CD8-positive, alpha-beta memory T cell (primary cell): ENCODE measurements at places on chromosomes 5 and 9.

GRCh38 chr5:156259618-156260017 is 67.3 kb upstream of the SGCD start:
- H3K4me1 ChIP-seq = no peaks in the 10 kb centered on the region
- H3K27ac ChIP-seq = no peak overlapping the region
- no peak overlapping the region for H3K4me3 ChIP-seq
- H3K36me3 ChIP-seq = no peaks in the 10 kb centered on the region

DNA sequence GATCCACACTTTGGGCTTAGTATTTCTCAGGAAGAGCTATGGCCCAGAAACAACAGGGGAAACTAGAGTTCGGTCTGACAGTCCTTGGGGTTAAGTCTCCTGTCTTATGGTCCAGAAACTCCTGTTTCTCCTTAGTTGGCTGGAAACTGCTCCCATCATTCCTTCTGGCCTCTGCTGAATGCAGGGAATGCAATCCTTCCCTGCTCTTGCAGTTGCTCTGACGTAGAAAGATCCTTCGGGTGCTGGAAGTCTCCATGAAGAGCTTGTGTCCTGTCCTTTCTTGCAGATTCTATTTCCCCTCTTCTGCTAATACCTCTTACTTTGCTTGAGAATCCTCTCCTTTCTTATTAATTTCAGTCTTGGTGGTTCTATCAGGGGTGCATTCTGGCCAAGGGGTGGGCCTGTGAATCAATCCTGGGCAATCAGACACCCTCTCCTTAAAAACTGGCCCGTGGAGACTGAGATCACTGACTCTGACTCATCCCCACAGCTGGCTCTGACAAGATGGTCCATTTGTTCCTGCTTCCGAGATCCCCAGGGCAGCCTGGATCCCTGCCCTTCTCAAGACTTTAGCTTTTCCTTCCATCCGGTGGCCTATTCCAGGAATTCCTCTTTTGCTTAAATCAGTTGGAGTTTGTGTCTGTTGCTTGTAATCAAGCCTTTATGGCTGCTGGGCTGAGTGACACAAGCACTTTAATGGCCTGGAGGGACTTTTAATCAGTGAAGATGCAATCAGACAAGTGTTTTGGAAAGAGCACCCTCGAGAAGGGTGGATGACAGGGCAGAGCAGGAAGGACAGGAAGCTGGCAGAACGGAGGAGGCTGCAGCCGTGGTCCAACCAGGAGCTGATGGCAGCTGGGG is 23.7 kb downstream of the PTGS1 start:
- H3K27ac ChIP-seq = no peak overlapping the region
- H3K4me1 ChIP-seq = no peaks in the 10 kb centered on the region

- no peak within 1 kb of the TSS for H3K27ac ChIP-seq
- no peaks in the 10 kb centered on the region for H3K36me3 ChIP-seq
- H3K4me1 ChIP-seq = no peaks in the 10 kb centered on the region
- peaks cover 8% of the 10 kb centered on the region for H3K27me3 ChIP-seq
- H3K4me3 ChIP-seq = no peak within 1 kb of the TSS
Measured at GRCh38 chr5:141430332-141431113, at the start of gene PCDHGA12. Gene PCDHGA12, plus strand, starts transcription at chr5:141430507. Its CDS starts 253 bp downstream, at chr5:141430760.

- H3K4me1 ChIP-seq = no peaks in the 10 kb centered on the region
- no peaks in the 10 kb centered on the region for H3K27me3 ChIP-seq
- no peak overlapping the region for H3K4me3 ChIP-seq
- H3K36me3 ChIP-seq = no peaks in the 10 kb centered on the region
Measured at GRCh38 chr5:10289991-10290390, 17.7 kb downstream of the CMBL start.

DNA sequence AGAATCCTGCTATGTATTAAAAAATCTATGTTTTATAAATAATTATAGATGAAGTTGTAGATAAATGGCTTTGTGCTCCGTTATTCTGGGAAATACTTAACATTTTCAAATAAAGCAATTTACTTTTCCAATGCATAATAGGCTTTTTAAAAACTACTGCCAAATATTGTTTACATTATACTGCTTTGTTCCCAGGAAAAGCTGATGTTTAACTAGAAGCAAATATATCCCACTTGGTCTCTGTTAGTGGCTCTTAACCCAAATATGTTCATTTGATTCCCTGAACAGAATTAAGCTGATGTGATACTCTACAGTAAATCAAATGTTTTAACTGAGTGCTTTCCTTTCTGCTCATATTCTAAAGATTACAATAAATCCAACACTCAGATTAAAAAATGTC is 326.3 kb downstream of the SLCO4C1 start:
- no peaks in the 10 kb centered on the region for H3K4me1 ChIP-seq
- H3K27ac ChIP-seq = no peak overlapping the region
- H3K36me3 ChIP-seq = no peaks in the 10 kb centered on the region
- no peak for DNase-seq

GRCh38 chr5:1785062-1785461 is 14.6 kb downstream of the MRPL36 start:
- no peak for DNase-seq
- H3K36me3 ChIP-seq = no peaks in the 10 kb centered on the region
- H3K4me3 ChIP-seq = no peak overlapping the region
- H3K4me1 ChIP-seq = no peaks in the 10 kb centered on the region
- H3K27me3 ChIP-seq = no peaks in the 10 kb centered on the region

- H3K36me3 ChIP-seq = no peaks in the 10 kb centered on the region
- no peak overlapping the region for H3K4me3 ChIP-seq
- H3K27me3 ChIP-seq = no peaks in the 10 kb centered on the region
- H3K4me1 ChIP-seq = no peaks in the 10 kb centered on the region
Measured at GRCh38 chr5:88785746-88786565, 97.0 kb downstream of the MEF2C start.

DNA sequence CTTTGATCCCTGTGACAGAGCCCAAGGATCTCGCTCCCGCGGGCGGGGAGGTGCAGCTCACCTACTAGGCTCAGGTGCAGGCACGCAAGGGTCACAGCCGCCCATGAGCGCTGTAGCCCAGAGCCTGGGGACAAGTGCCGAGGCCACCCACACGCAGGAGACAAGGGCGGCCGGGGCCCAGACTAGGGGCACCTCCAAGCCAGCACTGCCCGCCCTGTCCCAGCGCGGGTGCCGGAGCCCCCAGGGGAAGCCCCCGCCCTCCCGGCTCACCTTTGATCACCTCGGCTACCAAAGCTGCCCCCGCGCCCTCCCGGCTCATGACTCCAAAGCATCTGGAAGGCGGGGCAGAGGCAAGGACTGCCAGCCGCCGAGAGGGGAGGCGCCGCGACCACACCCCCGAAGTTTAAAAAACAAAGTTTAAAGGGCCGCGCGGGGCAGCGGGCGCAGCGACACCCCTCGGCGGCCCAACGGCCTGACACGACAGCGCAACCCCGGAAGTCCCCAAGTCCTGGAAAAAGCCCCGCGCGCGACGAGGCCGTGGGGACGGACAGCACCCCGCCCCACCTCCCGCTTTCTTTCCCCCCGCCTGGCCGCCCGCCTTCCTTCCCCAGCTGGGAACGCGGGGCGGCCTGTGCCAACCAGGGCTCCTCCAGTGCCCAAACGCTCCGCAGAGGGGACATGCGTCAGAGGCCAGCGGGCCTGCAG is 53.0 kb downstream of the CDC14B start:
- H3K4me1 ChIP-seq = peaks cover 20% of the 10 kb centered on the region
- H3K27ac ChIP-seq = peak overlapping the region; percentile 84
- H3K36me3 ChIP-seq = no peaks in the 10 kb centered on the region
- no peaks in the 10 kb centered on the region for H3K27me3 ChIP-seq
- peak; percentile 74 for DNase-seq

DNA sequence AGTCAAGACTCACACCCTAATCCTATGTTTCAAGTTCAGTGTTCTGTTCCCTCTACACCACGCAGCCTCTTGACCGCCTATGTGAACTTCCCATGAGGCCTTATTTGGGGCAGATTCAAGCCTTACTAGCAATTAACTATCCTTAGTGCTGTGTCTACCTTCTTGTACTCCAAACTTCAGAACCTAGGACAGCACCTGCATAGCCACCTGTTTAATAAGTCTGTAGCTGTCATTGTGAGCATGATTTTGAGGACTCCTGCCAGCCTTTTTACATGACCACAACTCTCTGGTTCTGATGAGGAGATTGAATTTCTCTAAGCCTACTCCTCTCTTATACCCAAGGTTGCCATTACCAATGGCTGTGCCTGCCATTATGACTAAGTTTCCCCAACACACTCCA is 50.8 kb upstream of the PCSK1 start:
- no peaks in the 10 kb centered on the region for H3K36me3 ChIP-seq
- no peaks in the 10 kb centered on the region for H3K27me3 ChIP-seq
- no peak for DNase-seq
- H3K27ac ChIP-seq = no peak overlapping the region
- no peaks in the 10 kb centered on the region for H3K4me1 ChIP-seq

GRCh38 chr5:53095931-53096525 is 13.5 kb downstream of the MOCS2 start:
- peak; percentile 42 for DNase-seq
- no peaks in the 10 kb centered on the region for H3K27me3 ChIP-seq
- H3K27ac ChIP-seq = no peak overlapping the region
- no peak overlapping the region for H3K4me3 ChIP-seq

DNA sequence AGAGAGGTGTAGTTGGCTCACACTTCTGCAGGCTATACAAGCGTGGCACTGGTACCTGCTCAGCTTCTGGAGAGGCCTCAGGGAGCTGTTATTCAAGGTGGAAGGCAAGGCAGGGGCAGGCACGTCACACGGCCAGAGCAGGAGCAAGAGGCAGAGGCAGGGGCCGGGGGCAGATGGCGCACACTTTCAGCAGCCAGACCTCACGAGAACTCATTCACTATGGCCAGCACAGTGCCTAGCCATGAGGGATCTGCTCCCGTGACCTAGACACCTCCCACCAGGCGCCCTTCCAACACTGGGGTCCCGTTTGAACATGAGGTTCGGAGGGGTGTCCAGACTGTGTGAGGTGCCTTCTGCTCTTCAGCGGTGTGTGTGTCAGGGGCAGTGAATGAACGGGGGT is 71.0 kb upstream of the FCN1 start:
- no peak for DNase-seq
- no peaks in the 10 kb centered on the region for H3K4me1 ChIP-seq
- no peaks in the 10 kb centered on the region for H3K27me3 ChIP-seq
- H3K27ac ChIP-seq = no peak overlapping the region
- H3K36me3 ChIP-seq = no peaks in the 10 kb centered on the region
- H3K4me3 ChIP-seq = no peak overlapping the region
